T-helper 22 cell (primary cell): ENCODE measurements at places on chromosomes 4 and X.

DNA sequence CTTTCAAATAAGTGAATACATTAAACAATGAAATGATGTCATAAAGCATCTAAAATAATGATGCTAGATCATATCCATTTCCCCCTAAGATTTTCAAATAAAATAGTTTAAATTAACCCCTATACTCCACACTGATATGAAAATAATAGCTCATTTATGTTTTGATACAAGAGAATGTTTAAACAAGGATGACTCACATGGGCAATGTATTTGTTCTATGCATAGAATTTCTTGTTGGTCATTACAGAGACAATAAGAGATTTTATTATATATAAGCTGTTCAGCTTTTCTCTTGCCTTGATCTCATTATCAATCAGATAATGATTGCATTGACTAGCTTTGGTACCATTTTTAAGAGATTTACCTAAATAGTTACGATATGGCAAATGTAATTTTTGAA lies 411.7 kb downstream of the ARHGAP24 start:
- no peak for DNase-seq

DNA sequence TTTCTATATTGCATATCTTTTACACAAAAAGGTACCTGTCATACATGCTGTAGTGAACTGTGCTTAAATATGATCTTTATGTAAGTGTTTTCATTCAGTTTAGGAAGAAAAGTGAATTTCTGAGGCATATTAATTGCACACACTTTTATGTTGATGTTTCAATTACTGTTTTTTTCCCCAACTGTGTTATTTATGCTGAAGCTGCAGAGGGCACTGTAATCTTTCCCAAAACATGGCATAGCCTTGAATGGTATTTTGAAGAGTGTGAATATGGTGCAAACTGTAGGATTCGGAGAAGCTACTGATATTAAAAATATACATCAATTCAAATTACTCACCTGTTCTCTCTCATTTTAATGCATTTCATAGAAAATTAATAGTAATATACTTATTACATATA lies 6.0 kb upstream of the CENPE start:
- no peak for DNase-seq

GRCh38 chrX:31713120-31713519 lies 641.3 kb upstream of the FTHL17 start:
- no peak for DNase-seq

- no peak for DNase-seq
Observed at GRCh38 chrX:72081605-72082320, 50.0 kb downstream of the RTL5 start.

DNA sequence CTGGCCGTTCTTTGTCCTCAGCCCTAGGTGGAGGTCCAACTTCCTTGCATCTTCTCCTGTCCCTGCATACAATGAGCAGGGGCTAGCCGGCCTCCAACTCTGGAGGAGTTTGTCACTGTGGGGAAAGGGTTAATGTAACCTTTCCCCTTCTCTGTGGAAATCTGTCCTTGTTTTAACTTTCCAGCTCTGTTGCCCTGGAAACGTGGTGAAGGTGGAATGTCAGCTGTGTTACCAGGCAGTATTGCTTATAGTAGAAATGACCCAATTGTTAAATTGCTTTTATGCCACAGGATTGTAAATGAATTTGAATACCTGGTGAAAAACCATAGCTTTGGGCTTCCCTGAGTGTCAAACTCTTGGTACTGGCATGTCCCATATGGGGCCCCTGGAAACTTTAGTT lies 131.6 kb upstream of the SCML1 start:
- DNase-seq = no peak

- DNase-seq = no peak
Observed at GRCh38 chrX:70066646-70067045, 4.4 kb downstream of the OTUD6A start.

- no peak for DNase-seq
Observed at GRCh38 chrX:47097018-47097417, 18.8 kb downstream of the RGN start.

- DNase-seq = no peak
Observed at GRCh38 chrX:18026166-18026565, 165.1 kb upstream of the RAI2 start.

GRCh38 chr4:171432536-171432935 lies 380.7 kb upstream of the GALNTL6 start:
- DNase-seq = no peak

DNA sequence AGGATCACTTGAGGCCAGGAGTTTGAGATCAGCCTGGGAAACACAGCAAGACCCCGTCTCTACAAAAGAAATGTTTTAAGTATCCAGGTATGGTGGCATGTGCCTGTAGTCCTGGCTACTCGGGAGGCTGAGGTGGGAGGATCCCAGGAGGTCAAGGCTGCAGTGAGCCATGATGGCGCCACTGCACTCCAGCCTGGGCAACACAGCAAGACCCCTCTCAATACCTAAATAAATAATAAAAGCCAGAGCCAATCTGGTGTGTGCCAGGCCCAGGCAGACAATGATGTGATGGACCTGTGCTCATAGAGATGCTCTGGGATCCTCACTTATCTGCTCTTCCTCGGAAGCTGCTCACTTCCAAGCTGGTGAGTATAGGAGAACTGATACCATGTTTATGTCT lies 18.2 kb upstream of the SASH3 start:
- no peak for DNase-seq

- DNase-seq = no peak
Observed at GRCh38 chr4:10963241-10963640, 278.7 kb upstream of the CLNK start.

DNA sequence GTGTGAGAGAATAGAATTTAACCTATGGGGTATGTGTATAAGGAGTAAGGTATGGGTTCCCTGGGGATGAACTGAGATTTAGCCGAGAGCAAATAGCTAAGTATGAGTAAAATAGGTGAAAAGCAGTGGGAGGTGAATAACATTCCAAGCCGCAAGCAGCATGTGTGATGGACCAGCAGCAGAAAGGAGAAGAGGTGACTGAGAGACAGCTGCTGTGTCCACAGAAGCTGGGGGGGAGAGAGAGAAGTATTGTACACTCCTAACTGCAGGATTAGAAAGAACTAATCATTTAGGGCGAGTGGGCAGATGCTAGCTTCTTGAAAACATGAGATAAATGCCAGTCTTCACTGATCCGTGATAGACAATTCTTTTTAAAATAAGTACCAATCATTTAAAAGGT lies 296.0 kb downstream of the KLHL4 start:
- no peak for DNase-seq

DNA sequence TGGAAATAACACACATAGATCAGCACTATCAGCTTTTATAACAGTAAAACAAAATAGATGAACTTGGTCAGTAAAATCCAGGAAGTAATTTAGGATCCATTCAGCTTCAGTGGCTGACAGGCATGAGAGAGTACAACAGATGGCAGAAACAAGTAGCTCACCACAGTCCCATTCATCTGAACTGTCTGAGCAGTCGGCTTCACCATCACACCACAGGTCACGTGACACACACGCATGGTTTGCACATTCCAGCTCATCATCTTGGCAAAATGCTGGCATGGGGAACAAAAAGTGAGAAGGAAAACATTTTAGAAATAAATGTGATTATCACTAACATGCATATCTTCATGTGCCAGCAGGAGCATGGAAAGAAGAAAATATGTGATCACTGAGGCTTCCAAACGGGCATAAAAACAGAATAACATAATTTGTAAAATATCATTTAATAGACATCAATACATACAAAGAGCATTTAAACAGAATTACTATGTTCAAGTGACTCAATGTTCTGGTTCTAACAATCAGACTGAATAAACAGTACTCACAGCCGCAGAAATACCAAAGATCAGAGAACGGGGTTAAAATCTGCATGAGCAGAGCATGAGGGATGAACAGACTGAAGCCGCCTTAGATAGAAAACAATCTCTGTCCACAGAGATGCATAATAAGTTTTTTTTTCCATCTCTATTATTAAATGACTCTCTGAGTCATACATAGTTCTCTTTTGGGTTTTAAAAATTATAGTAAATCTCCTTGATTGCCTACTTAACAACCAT lies 158.1 kb downstream of the ATP10D start:
- DNase-seq = no peak
